Progenitor cell of endocrine pancreas (in vitro differentiated cells): ENCODE measurements at places on chromosomes 12 and 14.

GRCh38 chr12:70590549-70591226 is 46.5 kb downstream of the PTPRB start:
- H3K4me3 ChIP-seq, result no peak overlapping the region
- no peaks in the 10 kb centered on the region for H3K4me1 ChIP-seq
- DNase-seq, result no peak
- no peaks in the 10 kb centered on the region for H3K36me3 ChIP-seq
- H3K27me3 ChIP-seq, result peaks cover 20% of the 10 kb centered on the region

GRCh38 chr14:75200451-75200850 is 24.0 kb upstream of the TMED10 start:
- peaks cover 40% of the 10 kb centered on the region for H3K4me1 ChIP-seq
- H3K36me3 ChIP-seq, result peaks cover 2% of the 10 kb centered on the region
- peak overlapping the region; percentile 86 for H3K27ac ChIP-seq
- no peak for DNase-seq
- H3K27me3 ChIP-seq, result peaks cover 53% of the 10 kb centered on the region

- H3K4me1 ChIP-seq, result no peaks in the 10 kb centered on the region
- H3K27ac ChIP-seq, result no peak overlapping the region
- H3K27me3 ChIP-seq, result no peaks in the 10 kb centered on the region
- DNase-seq, result no peak
- H3K36me3 ChIP-seq, result peaks cover 2% of the 10 kb centered on the region
- H3K4me3 ChIP-seq, result no peak overlapping the region
Measured at GRCh38 chr12:68565391-68565903, 45.3 kb upstream of the RAP1B start.

GRCh38 chr14:34050606-34051005 is 99.7 kb upstream of the EGLN3 start:
- H3K27ac ChIP-seq, result no peak overlapping the region
- peaks cover 3% of the 10 kb centered on the region for H3K27me3 ChIP-seq
- DNase-seq, result no peak
- H3K4me3 ChIP-seq, result no peak overlapping the region
- no peaks in the 10 kb centered on the region for H3K36me3 ChIP-seq

- peaks cover 91% of the 10 kb centered on the region for H3K27me3 ChIP-seq
- no peaks in the 10 kb centered on the region for H3K36me3 ChIP-seq
- H3K4me3 ChIP-seq, result peak overlapping the region; percentile 9
Measured at GRCh38 chr12:106581543-106582248, 1.1 kb upstream of the RFX4 start.
